ENCODE measurements at places on chromosomes 2 and 18.

- DNase-seq = no peak
Observed at GRCh38 chr2:40716879-40717278, 265.0 kb upstream of the SLC8A1 start.

DNA sequence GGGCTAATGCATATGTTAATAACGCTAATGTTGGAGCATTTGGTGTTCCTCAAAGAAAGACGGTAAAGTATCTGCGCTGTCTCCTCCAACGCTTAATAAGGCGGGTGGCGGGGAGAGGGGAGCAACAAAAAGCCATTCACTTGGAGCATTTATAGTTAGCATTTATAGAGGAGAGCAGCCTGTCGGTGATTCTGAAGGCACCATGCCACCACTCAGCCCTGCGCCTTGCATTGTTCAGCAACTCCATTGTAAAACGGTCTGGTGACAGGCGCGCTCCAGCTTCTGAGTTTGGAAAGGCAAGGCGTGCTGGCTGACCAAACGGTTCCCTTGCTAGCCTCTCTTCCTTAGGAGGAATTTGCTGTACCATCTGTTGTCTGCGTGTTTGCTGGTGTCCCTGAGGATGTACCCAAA lies 83.9 kb downstream of the LYPD1 start:
- no peak for DNase-seq

- DNase-seq = peak; percentile 28
Observed at GRCh38 chr2:10414591-10414990, 33.5 kb downstream of the ODC1 start.

DNA sequence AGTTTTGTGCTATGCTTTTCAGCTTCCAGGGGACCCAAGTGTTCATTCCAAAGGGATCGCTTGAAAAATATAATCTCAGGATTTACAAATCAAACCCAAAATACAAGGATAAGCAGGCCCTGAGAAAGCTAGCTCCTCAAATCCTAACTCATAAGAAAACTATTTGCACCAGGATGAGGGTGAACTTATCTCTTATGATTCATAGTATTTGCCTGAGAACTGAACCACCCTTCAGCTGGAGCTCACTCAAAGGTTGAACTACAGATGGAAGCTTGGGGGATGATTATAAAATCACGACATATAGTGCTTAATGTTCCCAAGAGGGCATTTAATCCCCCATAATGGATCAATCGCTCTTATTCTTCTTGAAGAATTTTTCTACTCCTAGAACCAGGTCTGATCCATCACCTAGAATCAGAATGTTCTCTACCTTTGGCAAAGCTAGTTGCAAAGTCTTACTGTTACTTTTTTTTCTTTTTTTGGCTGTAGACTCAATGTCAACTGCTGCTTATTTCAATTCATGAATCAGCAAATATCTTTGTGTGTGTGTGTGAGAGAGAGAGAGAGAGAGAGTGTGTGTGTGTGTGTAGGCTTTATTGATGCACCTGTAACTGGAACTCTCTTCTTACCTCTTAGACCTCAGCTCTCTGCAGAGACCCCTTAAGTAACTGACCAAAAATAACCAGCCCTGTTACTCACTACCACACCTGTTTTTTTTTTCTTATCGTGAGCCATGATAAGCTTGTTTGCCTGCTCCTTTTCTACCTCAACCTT lies 44.8 kb downstream of the ARL4C start:
- peak; percentile 12 for DNase-seq

GRCh38 chr18:34965566-34965965 lies 75.6 kb upstream of the MAPRE2 start:
- DNase-seq = no peak

- no peak for DNase-seq
Observed at GRCh38 chr2:237055386-237056100, 30.1 kb upstream of the COPS8 start.

DNA sequence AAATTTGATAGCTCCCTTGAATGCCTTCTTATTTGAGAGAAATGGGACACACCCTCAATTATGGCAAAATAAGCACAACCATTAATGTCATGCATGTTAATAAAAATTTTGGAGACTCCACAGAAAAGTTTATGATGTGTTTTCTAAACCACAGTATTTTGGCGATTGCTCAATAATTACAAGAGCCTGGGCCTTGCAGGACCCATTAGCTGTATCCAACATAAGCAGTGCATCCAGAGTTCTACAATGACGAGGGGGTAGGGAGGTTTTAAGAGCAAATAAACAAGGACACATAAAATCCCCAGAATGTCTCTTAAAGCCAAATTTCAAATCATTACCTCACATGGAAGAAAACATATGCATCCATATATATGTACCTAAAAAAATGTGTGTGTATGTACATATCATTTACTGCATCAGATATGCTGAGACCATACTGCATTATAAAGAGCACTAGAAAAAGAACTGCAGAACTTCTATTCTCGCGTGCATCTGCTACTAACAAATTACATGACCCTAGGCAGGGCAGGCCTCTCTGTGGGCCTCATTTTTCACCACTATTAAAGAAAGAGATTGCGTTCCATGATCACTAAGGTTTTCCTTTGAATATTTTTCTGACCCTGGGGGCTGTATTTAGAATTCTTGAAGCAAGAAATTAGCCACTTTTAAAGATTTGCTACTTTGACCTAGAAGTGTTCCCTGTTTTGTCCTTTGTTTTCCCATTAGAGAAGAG lies 38.0 kb downstream of the CMPK2 start:
- DNase-seq = no peak

DNA sequence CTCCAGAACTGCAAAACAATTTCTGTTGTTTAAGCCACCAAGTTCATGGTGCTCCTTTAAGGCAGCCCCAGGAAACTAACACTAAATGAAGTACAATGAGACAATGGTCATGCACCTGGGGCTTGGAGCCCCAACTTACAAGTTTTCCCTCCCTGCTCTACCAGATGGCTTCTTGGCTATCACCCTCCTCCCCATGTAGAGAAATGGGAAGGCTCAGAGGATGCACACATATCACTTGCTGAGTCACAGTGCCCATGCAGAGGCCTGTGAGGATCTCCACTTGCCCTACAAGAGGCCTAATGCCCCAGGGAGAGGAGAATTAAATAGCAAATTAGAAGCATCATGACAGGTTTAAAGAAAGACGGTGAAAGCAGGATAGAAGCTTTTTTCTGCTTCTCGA lies 270.9 kb downstream of the TTC32 start:
- no peak for DNase-seq

DNA sequence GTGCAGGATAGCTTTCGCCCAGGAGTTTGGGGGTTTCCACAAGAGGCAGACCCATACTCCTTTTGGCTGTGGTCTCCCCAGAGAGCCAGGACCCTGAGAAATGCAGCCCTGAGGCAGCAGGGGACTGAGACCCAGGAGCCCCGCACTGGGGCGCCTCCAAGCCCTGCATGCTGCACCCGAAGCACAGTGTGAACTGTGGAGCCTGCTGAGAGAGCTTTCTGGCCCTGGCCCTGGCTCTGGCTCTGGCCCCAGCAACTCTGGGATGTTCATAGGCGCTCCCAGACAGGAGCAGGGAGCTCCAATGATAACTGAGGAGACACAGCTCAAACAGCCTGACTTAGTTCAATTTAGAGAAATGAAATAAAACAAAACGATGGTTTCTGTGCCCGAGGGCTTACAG lies 96.4 kb upstream of the TEX51 start:
- DNase-seq = no peak

GRCh38 chr2:9002637-9003365 lies 683 bp downstream of the MBOAT2 start:
- no peak for DNase-seq

- no peak for DNase-seq
Observed at GRCh38 chr2:62118160-62118559, 77.8 kb upstream of the B3GNT2 start.

GRCh38 chr2:70553334-70553583 lies 367 bp downstream of the TGFA start:
- no peak for DNase-seq

DNA sequence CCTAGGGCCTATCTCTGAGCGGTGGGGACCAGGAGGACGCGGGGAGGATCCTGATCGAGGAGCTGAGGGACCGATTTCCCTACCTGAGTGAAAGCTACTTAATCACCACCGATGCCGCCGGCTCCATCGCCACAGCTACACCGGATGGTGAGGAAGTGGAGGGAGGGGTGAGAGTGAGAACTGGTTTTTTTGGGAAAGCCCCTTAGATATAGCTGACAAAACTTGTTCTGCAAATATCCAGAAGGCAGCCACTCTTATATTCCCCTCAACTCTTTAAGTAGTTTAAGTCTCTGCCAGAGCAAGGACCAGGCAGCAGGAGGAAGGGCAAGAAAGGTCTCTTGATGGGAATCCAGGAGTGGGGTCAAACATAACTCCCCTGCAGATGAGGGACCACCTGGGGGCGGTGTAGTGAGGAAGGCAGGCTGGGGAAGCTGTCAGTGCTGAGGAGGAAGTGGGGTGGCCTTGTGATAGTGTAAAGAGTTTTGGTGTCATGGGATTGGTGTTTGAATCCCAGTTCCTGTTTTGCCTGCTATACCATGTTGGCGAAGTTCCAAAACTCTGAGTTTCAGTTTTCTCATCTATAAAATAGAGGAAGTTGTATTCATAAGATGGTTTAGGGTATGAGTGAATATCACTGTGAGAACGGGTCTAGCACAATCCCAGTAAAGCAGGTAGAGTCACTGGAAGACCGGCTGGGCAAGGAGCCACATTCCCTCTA lies 3.4 kb downstream of the NAGK start:
- DNase-seq = no peak

DNA sequence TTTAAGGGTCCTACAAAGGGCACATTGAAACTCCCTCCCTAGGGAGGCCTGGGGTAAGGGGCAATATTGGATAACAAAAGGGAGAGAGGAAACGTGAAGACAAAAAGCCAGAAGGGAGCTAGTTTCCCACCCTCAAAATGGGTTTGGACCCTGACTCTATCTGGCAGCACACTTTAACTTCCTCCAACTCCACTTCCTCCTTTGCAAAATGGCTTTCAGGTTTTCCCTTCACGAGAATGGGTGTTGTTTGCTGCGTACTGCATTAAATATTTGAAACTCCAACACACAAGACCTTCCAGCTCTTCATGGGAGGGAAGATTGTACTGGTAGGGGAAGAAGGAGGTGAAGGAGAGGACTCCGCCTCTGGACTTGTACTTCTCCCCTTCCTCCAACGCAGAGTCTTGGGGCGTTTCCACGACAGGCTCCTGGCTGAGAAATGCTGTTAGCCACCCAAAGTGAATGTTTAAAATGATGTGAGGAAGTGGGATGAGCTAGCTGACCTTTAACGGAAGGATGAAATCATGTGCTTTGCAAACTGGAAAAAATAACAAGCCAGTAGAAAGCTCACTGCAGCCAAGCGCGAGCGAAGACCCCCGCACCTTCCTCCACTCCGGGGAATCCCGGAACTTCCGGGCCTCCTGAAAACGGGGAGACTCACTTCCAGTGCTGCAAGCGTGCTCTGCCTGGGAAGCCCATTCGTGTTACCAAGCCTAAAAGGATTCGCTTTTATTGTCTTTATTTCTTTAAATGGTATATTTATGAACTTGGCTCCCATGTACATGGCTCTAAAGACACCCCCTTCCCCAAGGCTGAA lies 85.6 kb downstream of the VIT start:
- no peak for DNase-seq

GRCh38 chr2:238294393-238295143 lies 6.2 kb upstream of the PER2 start:
- no peak for DNase-seq
